Nephron progenitor cell (in vitro differentiated cells): ENCODE measurements at places on chromosomes 1 and 21.
A peak's percentile ranks its signal among the peaks of the same experiment; 100 is the strongest.

DNA sequence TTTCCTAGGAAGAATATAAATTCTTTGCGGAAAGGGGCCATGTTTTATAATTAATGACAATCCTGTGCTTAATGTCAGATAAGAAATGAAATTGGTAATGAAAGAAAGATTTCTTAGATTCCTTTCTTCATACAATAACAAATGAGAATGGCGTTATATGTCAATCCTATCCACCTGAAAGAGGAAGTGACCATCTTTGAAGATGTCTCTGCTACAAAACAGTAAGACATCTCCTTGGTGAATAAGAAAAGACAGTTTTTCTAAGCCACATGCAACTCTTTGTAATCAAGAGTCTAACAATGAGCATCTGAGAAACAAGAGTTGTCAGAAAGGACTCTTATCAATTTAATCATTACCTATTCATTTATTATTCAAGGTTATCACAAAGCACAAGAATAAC, 286.0 kb downstream of the VAV3 start:
- no peak for DNase-seq

- no peak for DNase-seq
Observed at GRCh38 chr1:83822208-83822607, 176.7 kb downstream of the TTLL7 start.

DNA sequence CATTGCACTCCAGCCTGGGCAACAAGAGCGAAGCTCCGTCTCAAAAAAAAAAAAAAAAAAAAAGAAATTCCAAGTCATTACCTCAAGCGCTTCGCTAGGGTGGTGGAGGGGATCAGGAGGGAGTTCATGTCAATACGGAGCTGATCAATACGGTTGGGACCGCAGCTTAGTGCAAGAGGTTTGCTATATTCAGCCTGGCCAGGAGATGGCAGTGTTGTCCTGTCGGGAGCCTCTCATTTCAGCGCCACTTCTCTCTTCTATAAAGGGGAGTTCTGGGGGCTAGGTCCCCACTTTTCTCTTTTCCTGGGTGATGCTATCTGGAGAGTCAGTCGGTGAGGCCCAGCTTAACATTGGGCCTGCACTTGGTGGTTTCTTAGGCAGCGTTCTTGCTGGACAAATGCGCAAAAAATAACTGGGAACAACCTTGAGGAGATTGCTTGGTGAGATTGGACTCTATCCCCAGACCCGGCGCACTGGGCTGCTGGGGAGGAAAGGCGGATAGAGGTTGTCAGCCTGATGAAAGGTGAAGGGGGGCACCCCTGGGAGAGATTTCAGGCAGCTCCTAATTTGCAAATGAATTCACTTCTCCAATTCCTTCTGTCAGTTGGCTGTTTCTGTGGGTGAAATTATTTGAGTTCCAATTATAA, 40.4 kb downstream of the KIAA0040 start:
- DNase-seq = peak; percentile 82

DNA sequence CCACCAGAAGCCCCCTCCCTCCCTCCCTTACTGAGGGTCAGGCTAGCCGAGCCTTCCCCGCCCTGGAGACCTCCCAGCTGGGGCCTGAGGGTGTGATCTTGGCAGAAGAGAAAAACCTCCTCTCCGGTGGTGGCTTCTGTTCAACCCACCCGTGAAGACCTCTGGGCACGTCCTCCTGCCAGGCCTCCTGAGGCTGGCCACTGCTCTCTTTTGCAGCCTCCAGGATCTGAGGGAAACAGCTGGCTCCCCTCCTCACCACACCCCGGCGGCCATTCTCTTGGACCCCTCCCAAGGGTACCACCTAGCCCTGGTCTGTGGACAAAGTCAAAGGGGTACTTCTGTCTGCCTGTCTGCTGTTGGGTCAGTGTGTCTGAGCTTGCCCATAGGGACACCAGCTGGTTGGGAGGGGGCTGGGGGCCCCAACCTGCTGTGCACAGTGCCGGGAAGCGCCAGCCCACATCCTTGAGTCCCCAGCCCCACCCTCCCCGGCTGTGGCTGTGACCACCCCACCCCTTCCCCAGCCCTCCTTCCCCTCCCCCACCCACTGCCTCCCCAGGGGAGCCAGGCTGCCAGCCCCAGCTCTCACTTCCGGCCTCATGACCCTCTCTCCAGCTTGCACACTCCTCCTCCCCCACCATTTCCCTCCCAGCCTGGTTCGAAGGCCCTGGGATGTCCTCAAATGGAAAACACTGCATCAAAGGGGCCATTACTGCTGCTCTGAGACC, 48.1 kb downstream of the AHDC1 start:
- DNase-seq = no peak

DNA sequence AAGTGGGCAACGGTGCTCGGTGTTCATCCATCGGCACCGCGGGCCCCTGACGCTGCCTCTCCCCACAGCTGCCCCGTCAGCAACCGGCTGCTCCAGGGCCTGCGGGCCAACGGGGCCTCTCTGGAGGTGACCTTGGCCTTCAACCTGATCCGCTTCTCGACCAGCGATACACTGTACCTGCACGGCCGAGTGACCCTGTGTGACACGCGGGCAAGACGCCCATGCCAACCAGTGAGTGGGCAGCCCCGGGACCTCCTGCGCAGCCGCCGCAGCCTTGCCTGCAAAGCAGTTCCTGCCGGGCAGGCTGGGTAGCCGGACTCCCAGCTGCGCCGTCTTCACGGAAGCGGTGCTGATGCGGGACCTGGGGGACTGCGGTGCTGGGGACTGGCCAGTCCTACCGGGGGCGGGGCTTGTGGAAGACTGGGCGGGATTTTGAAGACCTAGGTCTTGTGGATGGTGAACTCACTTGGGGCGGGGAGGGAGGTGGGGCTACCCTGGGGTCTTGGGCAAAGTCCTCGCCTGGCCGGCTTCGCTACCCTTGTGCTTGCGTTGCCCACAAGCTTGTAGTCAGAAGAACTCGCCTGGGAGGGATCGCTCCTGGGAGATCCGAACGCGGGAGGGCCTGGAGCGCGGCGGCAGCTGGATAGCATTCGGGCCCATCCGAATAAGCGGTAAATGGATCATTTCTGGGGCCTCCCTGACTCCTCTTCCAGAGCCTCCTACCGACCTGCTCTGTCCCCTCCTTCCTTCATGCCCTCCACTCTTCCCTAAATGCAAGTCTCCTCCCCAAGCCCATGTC, 8.8 kb upstream of the CEP85 start:
- peak; percentile 95 for DNase-seq

- no peak for DNase-seq
Observed at GRCh38 chr1:54805466-54805865, 4.3 kb upstream of the TTC22 start.

DNA sequence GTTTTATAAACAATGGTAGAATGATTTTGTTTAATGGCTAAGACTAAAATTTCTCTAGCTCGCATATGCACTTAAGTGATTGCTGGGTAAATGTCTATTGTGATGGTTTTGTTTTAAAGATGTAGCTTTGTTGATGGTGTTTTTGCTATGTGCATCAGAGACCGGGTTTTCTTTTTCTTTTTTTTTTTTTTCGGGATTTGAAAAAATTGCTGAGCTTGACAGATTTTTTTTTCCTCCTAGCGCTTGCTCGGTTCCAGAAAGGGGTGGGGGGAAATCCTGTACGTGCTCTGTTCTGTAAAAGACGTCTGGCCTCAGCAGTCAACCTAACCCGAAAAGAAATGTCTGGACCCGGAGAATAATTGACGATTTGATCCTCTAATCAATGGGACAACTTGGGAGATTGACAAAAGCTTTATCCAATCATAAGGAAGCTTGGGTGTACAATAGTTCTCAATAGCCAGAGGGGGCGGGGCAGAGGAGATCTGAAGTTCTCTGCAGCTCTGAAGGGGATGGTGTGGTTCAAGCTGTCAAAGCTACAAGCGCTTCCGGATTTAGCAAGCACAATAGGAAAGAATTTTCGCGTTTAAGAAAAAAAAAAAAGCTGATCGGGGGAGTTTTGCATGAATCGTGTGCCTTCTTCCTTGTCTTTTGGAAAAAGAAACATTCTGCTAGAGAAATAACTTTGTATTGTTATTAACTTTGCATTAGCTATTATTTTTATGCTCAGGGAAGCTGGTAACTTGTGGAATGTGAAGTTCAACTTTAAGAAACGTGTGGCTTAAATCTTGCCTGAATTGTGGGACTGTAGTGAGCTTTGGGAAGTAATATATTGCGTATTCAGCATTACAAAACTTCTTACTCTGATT, 4.5 kb upstream of the NFIA start:
- peak; percentile 87 for DNase-seq
